ENCODE measurements at places on chromosomes 1 and 21.

DNA sequence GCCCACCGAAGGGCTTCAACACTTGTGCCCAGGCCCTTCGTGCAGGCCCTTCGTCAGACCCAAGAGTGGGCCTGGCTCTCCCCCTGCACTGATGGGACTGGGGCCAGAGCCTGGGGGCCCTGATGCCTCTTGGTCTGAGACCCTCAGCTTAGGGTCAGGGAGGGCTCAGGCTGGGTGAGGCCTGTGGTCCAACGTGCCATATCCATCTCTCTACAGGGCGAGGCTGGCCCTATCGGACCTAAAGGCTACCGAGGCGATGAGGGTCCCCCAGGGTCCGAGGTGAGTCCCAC lies 15.6 kb downstream of the COL6A1 start:
- DNase-seq = no peak

DNA sequence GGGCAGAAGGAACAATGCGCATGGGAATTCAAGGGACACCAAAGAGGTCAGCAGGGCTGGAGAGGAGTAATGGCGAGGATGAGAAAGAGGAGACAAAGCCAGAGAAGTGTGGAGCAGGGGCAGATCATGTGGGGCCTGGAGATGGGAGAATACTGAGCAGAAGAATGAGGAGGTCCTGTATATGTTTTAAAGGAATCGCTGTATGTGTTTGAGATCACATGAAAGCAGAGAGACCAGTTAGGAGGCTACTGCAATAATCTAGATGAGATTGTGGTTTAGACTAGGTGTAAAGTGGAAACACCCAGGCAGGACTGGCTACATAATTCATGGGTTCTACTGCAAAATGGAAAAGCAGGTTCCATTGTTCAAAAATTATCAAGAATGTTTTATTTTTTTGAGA lies 33.3 kb upstream of the SLC30A10 start:
- DNase-seq = no peak

- DNase-seq = no peak
Measured at GRCh38 chr1:98677288-98677687, 15.8 kb downstream of the SNX7 start.

- no peak for DNase-seq
Measured at GRCh38 chr1:192729500-192729899, 79.3 kb upstream of the RGS2 start.

GRCh38 chr1:156152628-156153027 lies 757 bp upstream of the SEMA4A start:
- DNase-seq = no peak

GRCh38 chr1:180020017-180020416 lies 65.4 kb downstream of the CEP350 start:
- no peak for DNase-seq

All from activated CD4-positive, CD25-positive, alpha-beta regulatory T cell treated with anti-CD3 and anti-CD28 coated beads, Interleukin-2, amount 50 U/mL, for 16 hours (primary cell).